ENCODE measurements at places on chromosomes 6 and 20.

DNA sequence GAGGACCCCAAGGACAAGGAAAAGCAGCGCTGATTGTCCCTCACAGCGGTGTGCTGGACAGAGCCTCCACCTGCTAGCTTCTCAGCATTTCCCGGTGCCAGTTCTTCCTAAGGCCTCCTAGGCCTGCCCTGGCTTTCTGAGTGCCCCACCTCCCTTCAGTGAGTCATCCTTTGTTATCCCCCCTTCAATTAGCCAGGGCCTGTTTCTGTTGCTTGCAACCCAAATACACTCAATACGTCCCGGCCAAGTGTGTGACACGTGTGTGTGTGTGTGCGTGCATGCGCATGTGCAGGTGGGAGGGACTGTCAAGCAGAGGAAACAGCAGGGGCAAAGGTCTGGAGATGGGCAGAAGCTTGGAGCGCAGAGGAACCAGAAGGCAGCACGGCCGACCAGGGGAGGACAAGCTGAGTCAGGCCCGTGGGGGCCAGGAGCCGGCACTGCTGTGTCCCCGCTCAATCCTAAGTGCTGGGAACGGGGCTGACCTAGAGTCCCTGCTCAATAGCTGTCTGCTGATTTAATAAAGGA, 159.8 kb downstream of the PREX1 start:
- DNase-seq = no peak

GRCh38 chr6:106530502-106530901, 98.8 kb downstream of the RTN4IP1 start:
- DNase-seq = no peak

- DNase-seq = peak; percentile 67
Observed at GRCh38 chr6:14804785-14805210, 441.1 kb upstream of the JARID2 start.

DNA sequence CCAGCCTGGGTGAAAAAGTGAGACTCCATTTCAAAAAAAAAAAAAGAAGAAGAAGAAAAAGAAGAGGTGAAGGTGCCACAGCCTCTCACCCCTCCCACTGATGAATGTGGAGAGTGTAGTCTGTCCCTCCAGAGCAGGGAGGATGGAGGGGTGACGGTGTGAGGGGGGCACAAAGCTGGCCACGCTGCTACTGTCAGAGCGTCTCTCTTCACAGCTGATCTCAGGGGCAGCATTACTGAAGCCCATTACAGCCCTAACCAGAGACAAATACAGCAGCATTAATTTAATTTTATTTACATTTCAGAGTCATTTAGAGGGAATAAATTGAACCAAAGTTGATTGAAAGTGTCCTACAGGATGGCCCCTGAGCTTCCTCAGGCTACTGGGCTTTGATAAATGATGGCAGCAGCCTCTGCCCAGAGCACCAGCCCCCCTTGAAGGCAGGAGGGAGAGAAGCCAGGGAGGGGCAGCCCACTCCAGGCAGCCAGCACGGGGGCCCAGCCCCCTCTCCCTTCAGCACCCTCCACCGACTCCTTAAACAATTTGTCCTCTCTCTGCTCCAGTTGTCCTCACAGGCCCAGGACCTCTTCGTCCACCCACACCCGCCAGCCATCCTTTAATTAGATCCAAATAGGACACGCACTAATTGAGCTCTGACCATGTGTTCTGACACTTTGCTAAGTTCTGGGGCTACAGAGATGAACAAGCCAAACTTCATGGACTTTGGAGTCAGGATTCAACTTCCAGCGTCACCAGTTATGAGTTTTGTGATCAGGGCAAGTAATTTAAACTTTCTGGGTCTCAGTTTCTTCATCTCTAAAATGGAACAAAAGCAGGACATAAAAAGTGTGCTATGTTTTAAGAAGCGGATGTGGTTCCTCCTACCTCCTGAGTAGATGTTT, 18.6 kb upstream of the ZFAND3 start:
- no peak for DNase-seq

GRCh38 chr6:14059791-14060436, 57.7 kb upstream of the CD83 start:
- peak; percentile 62 for DNase-seq

DNA sequence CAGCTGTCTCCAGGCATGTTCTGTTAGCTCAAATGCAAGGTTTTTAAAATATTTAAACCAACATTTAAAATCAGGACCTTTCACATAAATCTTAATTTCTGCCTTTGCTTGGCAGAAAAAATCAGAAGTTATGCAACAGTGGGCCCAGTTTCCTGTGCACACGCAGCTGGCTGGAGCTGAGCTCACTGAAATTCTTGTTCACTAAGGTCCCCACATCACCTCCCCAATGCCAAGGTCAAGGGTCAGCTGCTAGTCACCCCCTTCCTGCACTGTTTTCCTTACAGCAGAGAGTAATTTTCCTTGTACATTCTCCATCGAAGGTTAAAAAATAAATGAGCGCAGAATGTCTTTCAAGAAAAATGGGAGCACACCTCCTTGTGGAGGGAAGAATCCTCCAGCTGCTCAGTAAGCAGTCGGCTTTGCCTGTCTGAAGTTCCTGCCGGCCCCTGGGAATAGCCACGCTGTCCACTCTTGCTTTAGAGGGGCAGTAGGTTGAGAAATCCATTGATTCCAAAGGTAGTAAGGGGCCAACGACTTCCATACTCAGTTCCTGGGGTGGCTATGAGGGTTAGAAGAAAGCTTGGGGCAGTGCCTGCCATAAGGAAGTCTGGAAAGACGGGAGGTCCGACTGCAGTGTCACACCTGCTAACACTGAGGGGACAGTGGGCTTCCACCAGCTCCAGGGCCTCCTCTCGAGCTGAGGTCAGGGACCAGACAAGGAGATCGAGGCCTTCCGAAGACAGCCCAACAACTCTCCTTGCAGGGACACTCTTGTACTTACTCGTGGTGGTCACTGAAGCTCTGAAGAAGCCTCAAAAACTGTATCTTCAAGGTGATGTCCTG, 56.8 kb downstream of the MYH7B start:
- no peak for DNase-seq

GRCh38 chr6:137165375-137166246, 7.8 kb downstream of the IL22RA2 start:
- DNase-seq = peak; percentile 2

DNA sequence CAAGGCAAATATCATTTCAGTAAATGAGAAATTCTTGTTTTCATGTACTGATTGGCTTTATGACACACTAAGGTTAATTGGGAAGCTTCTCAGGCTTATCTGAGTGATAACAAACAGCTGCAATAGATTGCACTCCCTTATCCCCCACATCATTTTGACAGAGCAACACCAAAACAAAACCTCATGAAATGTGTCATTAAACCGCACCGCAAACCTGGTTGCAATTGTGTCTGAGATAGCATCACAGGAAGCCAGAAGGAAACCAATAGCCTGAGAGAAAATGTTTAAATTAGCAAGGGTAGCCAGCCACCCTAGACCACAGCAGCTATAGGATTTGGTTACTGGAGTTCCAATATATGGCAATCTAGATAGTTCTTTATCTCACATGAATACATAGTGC, 31.6 kb upstream of the LAMA4 start:
- no peak for DNase-seq

DNA sequence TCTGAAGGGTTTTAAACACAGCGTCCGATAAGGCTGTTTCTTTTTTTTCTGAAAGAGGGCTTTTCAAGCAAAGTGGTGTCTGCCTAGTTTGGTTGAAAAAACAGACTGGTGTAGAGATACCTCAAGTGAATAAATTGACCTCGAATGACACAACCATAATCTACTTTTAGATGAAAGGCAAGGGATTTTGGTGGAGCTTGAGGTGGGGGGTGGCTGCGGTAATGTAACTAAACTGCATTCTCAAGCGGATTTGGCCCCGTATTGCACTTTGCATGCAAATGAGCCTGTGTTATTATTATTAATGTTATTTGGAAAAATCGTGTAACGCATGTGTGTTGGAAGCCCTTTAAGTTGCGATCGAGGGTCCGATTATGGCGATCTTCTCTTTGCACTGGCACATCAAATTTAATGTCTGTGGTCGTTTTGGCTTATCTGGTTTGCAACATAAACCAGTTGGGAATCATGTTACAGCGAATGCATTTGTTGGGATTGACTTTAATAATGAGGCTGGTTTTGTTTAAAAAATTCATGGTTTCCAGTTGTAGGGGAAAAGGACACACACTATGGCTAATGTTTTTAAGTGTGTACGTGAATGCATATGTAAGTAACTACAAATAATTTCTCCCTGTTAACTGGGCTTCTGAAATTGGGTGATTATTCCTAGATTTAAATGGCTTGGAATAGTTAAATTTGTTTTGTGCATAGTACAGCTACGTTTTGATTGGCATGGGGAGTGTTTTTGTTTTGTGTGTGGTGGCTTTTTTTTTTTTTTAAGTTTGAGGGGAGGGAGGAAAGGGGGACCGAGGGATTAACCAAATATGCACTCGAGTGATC, 1.0 kb downstream of the JARID2 start:
- DNase-seq = no peak

DNA sequence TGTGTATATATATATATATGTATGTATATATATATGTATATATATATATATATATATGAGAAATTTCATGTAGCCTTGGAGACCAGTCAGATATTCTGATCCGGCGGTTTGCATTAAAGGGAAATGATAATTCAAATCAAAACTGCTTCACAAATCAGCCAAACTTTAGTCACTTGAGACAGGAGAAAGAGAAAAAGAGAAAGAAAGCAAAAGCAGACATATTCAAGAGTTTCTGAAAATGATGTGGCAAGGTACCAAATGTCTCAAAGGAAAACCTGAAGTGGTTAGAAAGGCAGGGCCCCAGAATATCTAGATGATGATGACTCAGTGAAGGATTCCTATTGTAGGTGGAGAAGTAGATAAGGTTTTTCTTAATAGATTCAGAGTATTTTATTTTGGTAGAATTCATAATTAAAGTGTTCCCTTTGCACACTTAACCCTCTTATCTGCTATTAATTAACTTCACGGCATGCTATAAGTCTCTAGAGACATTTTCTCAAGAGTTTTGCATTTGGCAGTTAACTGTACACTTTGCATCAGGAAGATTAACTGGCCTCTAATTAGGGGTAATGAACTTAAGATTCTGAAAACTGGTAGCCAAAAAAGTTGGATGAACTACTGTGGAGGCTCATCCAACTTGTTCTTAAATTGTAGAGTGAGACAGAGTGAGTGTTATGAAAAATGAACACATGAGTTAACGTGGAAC, 50.1 kb upstream of the ASF1A start:
- no peak for DNase-seq

All from NCI-H345 (cell line).